Cerebellar cortex (tissue), 1 donor: ENCODE measurements at places on chromosomes 3 and 15.
A peak's percentile ranks its signal among the peaks of the same experiment; 100 is the strongest.

- no peak for DNase-seq
Measured at GRCh38 chr15:62793752-62794144, 248.8 kb upstream of the TPM1 start.

- no peak for DNase-seq
Measured at GRCh38 chr15:31345606-31346366, 19.2 kb downstream of the KLF13 start.

GRCh38 chr3:44224131-44224530 lies 17.6 kb upstream of the TOPAZ1 start:
- no peak for DNase-seq

GRCh38 chr3:39344746-39345344 lies 15.3 kb downstream of the CCR8 start:
- no peak for DNase-seq

DNA sequence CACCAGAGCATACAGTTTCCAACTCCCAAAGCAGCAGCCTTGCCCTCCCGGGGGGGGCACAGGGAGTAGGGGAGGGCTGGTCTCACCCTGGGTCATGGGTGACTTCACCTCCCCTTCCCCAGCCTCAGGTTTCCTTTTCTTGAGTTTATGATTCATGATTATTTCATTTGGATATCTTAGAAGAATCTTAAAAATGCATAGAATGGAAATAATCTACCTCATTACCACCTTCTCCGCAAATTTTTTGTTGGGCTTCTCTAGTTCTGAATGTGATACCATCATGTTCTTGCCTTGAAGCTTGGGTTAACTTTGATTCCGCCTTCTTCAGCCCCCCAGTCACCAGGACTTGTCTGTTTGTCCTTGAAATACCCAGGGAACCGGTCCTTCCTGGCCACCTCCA lies 148.8 kb upstream of the ROPN1 start:
- no peak for DNase-seq

GRCh38 chr15:100875976-100876375 lies 3.7 kb upstream of the ALDH1A3 start:
- no peak for DNase-seq

DNA sequence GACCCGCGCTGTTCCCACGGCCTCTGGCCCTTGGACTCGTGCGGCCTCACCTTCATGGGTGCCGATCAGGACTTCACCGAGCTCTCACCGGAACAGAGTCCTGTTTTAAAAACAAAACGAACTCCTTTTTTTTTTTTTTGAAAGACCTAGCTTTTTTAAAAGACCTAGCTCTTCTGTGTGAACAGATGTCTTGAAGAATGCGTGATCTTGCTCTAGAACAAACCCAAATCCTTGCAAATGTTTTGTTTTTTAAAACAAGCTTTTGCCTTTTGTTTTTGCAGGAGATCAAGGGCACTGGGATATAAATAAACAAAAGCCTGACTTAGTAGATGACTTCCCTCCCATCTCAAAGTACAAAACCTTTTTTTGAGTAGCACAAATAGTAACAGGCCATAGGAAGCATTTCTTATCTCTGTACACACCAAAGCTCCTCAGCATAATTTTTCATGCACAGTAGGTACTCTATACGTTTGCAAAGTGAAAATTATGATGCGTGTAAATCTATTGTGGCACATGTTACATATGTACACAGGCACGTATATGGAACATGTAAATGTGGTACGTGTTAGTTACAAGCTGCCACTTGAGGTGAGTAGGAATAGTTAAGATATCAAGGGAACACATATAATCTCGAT lies 1.1 kb upstream of the MSL2 start:
- no peak for DNase-seq

DNA sequence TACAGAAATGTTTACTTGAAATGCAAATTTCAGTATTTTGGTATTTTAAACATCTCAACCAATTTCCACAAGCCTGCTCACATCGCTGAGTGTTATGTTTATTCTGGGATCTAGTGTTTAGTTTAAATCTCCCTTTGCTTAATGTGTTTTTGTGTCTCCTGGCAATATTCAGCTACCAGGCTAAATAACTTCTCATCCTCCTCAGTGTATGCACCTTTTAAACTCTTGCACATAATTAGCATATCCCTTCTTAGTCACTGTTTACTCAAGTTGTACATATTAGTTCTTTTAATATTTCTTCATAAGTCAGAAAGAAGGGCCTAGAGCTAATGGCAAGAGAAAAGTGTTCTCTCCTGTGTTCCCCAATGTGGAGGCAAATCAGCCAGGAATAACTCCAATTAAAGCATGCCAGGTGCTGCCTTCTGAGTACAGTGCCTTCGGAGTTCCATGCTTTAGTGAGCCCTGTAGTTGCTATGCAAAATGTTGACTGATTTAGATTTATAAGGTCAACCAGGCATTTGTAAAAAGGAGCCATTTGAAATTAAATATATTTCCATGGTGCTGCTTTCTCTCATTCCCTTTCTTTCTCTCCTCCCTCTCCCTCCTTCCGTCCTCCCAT lies 234.3 kb downstream of the GAP43 start:
- peak; percentile 76 for DNase-seq

DNA sequence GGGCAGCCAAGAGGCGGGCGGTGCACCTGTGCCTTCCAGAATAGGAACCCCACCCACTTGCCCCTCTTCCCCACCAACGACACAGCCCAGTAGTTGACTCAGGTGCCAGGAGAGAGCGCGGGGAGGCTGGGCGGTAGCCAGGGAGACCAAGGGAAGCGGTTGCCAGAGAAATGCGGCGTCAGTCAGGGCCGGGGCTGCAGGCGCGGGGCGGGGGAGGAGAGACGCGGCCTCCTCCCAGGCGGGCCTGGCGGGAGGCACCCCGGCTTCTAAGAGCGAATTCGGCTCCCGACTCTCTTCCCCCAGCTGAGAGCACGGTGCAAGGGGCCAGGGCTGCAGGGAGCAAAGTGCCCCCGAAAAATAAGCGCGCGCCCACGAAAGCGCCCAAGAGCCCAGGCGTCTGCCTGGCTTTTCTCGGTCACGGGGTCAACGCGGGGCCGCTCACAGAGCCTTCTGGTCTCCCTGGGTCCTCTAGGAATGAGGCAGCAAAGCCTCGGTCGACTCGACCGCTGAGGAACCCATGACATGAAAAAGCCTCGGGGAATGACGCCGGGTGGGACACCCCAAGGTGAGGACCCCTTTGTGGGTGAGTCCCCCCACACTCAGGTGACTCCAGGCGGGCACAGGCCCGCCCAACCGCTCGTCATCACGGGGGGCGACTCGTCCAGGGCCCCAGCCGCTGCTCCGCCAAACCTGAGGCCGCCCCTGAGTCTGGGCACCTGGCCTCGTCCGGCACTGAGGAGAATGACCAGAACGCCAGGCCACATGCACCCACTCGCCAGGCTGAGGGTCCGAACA lies 716 bp downstream of the CPEB1 start:
- DNase-seq, result no peak

DNA sequence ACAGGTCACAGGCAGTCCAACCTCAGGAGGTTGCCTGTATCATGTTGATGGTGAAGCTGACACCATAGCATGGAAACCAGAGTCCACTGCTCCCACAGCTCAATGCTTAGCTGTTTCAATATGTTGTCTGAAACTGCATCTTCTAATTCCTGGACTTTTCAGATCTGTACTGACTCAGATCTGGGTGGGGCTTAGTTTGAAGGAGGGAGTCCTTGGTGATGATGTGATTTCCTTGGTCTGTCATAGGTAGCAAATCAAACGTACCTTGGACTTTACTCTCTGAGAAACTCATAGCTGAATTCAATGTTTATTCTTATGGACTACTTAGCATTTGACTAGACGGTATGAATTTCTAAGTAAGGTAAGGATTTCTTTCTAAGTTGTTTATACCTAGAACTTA lies at the start of gene HHLA2:
Gene HHLA2 (plus strand): TSS at position 310 of the 400 bp plus-strand sequence. CDS start 55,266 bp downstream, outside the sequence.
- DNase-seq, result no peak

DNA sequence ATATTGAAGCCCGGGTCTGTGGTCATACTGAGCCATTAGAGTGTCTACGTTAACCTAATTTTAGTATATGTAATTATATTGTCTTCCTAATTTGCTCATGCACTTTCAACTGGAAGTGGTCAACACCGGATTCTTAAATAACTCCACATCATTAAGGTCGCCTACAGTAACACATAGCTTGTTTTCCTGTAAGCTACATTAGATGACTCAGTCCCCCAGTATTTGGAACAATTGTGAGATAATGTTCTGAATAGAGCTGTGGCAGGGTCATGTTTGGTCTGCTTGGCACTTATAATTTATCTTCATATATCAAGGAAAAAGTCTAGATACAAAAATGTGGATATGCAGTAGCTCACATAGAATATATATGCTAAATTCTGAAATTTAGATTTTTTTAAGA lies 486.2 kb downstream of the IGSF11 start:
- DNase-seq, result no peak
